ENCODE measurements at places on chromosomes 2 and 18.

DNA sequence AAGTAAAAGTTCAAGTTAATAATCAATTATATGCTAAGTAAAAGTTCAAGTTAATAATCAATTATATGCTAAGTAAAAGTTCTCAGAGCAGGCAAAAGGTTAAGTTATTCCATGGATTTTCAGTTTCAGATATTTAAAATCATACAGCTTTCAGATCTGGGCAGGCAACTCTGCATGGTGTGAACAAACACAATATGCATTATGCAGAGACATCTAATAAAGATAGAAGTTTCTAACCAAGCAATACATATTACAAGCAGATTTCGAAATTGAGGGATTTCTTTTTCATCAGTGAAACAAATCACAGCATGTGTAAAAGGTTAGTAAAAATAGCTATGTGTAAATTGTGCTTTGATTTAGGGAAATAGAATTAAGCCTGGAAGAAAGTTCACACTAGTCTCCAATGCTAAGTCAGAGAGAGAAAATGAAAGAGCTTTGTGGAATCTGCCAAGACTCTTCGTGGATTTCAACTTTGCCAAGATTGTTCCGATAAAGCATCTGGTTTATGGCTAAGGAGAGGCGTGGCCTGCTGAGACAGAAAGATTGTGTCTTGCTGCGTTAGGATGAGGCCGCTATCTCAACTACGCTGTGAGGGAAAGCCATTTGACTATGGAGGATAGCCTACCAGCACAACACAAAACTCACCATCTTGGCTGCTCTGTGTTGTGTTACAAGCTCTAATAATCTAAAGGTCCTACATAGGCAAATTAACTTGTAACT, 60.1 kb upstream of the SLC16A14 start:
- DNase-seq, result no peak

DNA sequence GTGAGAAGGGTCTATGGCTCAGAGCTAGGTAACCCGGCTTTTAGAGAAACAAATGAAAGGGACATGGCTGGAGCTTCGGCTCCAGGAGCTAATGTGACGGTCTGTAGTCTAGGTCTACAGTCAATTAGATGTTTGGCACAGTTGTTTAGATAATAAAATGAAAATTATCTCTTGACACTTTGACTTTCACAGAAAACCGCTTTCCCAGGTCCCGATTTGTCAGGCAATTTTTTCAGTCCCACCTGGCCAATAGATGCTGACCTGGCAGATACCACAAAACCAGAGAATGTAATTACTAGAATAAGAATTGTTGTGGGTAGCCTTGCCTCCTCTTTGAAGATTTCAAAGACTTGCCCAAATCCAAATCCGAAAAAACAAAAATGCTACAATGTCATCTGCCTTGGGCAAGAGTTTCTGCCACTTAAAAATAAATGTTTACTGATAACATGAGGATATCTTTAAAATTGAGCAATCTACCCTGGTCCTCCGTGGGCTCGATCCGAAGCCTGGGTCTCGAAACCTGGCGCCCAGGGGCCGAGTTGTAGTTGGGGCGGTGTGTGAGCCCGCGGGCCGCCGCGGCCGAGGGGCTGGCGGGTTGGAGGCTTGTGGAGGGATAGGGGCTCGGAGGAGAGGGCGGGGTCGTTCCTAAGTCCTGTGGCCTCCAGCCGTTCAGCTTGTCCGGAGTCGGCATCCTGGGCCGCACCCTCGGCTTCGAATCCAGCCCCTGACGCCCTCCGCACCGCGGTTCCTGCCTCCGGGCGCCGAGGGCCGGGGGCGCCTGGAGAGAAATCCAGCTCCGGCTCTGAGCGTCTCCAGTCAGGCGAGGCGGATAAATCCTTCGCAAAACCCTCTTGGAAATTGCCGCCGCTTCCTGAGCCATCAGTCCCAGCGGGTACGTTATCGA, 2.3 kb downstream of the EMX1 start:
- DNase-seq, result no peak

DNA sequence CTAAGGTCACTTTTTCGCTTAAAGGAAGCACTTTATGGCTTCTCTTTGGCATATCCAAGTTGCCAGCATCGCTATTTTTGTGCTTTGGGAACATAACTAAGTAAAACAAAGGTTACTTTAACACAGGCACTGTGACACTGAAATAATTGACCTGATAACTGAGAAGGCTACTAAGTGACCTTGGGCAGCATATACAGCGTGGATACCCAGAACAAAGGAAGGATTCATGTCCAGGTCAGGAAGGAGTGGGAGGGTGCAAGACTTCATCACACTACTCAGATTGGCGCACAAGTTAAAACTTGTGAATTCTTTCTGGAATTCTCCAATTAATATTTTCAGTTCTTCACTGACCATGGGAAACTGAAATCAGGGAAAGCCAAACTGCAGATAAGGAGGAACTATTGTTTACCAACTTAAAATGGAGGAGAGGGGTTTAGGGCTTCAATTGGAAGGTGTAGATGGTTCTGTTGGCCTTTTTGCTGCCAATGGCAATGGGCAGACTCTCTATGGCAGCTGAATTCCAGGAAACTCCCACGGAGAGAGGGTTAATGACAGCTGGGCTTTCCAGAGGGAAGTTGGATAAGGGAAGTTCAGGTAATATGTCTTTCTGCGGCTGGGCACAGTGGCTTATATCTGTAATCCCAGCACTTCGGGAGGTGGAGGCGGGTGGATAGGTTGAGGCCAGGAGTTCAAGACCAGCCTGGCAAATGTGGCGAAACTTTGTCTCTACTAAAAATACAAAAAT, 45.3 kb downstream of the COMMD1 start:
- no peak for DNase-seq

DNA sequence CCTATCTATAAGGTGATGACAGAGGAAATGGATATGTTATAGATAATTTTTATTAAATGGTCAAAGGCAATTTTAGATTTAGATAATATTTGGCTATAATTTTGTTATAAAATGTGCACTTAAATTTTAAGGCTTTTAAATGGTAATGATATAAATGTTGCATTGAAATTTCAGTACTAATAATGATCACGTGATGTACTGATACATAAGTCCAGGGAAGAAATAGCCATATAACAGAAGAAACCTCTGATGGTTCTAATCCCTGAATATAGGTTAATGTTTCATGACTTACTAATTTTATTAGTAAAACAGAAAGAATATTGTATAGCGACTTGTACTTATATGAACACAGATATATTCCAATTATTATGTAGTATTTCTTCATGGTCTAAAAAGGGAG, 211.9 kb downstream of the SOCS6 start:
- DNase-seq, result no peak

- no peak for DNase-seq
These were observed 134.8 kb upstream of the FSHR start for GRCh38 chr2:49288902-49289700.

DNA sequence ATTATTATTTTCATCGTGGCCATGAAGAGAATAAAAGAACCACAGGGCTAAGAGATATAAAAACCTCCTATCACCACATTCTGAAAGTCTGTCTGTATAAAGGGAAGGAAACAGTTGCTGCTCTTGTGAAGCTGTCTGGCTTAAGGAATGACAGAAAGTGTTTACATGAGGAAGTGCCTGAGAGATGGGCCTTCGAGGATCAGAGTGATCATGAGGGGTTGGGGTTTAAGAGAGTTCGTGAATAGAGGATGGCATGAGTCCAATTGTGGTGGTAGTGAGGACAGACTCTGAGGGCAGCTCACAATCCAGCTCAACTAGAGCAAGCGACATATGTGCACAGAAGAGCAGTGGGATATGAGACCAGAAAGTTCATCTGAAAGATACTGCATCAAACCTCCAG, 65.8 kb upstream of the PIEZO2 start:
- no peak for DNase-seq

DNA sequence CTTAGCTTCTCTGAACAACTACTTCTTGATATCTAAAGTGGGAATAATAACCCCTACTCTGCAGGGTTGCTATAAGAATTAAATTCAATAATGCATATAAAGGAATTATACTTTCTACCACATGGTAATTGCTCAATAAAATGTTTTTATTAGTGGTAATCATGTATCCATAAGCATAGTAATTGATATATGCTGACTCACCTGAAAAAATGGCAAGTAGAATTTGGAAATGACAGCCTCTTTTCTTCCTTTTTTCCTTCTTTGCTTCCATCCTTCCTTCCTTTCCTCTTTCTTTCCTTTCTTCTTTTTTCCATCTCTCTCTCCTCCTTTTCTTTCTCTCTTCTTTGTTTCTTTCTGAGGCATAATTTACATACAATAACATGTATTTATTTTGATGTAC, 65.3 kb downstream of the DPP10 start:
- DNase-seq, result no peak

- no peak for DNase-seq
These were observed 33.7 kb downstream of the OTOF start for GRCh38 chr2:26444236-26444635.

DNA sequence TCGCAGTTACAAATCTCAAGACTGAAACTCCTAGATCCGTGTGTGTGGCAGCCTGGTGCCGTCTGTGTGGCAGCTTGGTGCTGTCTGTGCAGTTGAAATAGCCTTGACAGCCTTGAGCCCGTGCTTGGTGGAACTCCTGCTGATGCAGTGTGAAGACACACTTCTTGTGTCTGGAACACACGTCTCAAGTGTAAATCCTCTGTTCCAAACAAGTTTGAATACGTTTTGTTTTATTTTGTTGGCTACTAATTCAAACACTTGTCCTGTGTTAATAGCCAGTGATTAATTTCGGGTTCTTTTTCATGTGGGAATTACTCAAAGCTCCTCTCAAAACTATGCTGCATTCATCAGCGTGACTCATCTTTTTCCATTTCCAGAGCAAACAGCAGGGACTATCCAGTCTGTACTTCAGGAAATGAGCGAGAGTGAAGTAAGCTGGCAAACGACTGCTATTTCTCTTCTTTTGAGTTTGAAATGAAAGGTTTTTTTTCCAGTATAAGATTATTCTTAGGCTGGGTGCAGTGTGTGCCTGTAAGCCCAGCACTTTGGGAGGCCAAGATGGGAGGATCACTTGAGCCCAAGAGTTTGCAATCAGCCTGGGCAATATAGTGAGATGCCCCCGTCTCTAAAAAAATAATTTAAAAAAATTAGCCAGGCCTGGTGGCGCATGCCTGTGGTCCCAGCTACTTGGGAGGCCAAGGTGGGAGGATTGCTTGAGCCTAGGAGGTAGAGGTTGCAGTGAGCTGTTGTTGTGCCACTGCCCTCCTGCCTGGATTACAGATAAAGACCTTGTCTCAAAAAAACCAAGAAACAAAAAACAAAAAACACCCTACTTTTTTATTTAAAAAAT, 152.9 kb downstream of the SPP2 start:
- DNase-seq, result no peak

DNA sequence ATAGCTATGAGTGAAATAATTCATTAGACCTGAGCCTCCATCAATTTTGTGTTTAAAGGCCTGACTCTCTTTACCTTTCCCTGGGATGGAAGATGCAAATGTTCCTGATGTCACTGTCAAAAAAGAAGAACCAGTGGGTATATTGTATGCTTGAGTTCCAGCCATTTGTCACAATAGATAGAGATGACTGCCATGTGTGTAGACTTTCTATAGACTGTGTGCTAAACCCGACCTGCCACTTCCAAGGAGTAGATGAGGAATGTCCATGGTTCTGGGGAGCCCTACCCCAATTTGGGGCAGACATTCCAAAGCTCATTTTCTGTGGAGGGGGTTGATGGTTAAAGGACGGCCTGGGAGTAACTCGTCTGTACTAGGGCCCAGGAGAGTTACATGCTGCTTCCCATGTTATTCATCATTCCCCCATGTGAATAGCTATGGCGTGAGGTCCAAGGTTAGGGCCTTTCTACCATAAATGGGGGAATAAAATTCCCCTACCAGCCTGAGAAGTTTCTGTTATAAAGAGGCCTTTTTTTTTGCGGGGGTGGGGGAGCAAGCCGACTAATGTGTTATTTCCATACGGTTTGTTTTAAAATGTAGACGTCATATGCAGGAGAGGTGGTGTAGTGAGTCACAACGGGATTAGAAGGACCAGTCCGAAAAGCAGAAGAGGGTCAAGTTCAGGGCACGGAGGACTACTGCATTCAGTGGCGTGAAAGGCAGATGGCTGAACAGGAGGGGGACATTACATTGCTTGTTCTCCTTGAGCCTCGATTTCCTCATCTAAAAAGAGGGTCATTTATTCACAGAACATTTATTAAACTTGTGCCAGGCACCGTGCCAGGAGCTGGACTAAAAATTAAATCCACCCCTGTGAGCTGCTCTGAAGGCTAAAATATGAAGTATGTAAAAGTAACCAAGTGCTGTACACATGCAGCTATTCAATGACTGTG, 24.0 kb downstream of the IL1B start:
- DNase-seq, result no peak

DNA sequence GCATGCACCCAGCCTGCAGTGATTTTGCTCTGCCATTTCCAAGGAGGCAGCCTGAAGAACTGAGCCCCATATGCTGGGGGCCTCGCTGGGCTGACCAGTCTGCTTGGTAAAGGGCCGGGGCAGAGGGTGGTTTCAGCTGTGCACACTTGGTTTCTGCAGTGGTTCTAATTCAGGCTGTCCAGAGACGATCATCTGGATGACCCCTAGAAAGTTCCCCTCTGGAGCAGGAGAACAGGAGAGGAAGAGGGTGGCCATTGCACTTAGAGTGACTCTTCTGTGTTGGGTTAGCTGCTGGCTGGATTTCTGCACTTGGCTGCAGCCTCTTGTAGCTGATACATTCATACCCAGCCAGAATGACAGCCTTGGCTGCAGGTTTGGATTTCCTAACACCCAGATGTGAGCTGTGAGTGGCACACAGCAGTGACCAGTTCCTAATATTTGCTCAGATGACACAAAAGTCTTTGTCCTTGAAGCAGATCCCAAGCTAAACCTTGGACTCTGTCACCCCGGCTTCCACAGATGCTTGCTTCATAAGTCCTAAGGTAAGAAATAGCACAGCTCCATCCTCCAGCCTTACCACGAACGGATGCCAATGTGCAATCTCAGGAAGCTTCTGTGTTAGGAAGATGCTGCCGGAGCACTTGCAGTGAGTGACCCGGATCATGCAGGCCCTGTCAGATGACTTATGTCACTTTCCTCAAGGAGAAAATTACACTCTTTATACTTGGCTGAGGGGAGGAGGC, 105.6 kb downstream of the HNRNPLL start:
- no peak for DNase-seq

Measured in cortex of kidney (tissue), 1 donor.